ENCODE measurements at places on chromosomes 3 and 15.

GRCh38 chr15:92400573-92400972 is 6.9 kb downstream of the ST8SIA2 start:
- no peak for DNase-seq

- DNase-seq, result no peak
These were observed 19.1 kb upstream of the DNAAF4 start for GRCh38 chr15:55527150-55527549.

GRCh38 chr3:61669668-61670299 is 108.4 kb downstream of the PTPRG start:
- DNase-seq, result no peak

GRCh38 chr3:18499301-18499700 is 74.2 kb upstream of the SATB1 start:
- DNase-seq, result no peak

GRCh38 chr3:16079519-16079918 is 95.0 kb upstream of the GALNT15 start:
- no peak for DNase-seq

GRCh38 chr3:48985831-48986376 is 4.1 kb upstream of the P4HTM start:
- DNase-seq, result no peak

GRCh38 chr15:60235951-60236710 is 161.7 kb downstream of the ANXA2 start:
- DNase-seq, result no peak

- peak; percentile 8 for DNase-seq
These were observed 1.0 kb upstream of the NR2F2 start for GRCh38 chr15:96329403-96329981.

DNA sequence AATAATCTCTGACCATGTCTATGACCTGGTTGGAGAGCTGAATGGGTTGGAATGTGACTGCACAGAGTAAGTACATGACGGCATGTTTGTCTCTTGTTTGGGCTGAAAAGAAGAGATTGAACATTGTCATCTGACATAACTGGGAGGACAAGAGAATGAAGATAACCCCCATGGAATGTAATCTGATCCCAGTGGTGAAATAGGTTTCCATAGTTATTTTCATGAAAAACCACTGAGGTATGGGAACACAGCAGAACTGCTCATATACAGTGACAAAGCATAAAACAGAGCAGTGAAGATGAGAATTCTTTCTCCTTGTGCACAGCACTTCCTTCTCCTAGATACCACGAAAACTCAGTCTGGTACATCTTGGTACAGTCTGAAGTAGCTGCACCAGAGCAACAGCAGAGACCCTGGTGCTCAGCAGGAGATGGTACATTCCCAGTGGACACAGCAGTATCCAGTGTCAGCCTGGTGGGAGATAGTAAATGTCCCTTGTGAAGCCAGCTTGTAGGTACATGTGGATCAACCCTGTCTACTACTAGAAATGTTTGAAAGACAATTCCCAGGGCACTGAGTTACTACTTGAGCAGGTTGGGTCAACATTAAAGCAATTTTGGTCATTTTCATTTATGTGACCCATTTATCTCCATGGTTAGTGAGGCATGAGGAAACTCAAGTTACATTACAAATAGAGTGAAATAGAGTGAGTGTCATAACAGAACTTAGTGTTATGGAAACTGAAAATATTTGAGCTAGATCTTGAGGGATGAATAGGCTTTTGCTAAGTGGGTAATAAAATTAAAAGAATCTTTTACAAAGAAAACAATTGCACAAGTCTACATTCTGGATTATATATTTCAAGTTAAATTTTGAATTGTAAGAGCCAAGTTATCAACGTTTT is 178.3 kb downstream of the SUCNR1 start:
- peak; percentile 18 for DNase-seq

DNA sequence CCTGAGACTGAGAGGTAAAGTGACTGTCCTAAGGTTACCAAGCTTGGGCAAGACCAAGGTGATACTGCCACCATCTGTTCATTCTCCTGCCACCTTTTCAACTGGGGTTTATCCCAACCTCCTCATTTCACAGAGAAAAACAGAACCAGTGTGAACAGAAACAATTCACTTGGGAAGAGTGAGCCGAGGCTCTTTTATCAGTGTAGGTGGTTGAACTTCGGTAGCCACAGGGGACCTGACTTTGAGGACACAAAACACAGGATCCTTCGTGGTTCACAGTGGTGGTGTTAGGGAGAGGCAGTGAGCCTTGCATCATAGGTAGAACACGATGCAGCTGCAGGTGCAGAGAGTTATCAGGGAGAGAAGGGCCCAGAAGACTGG is 72.8 kb upstream of the ICE2 start:
- DNase-seq, result no peak

DNA sequence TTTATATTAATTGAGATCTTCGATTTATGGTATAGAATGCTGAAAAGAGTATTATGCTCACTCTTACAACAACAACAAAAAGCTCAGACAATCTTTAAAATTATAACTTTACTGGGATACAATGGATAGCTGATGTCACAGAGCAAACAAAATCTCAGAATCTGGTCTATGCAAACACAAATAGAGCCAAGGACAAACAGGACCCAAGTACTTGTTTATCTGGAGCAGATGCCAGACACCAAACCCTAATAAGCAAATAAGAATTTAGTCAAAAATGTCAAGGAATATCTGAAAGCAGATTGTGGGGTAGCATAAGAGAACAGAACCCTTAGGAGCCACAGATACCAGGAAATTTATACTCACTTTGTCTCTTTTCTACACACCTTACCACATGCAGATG is 302.2 kb downstream of the CGGBP1 start:
- DNase-seq, result no peak

GRCh38 chr15:47945872-47946650 is 174.7 kb upstream of the SLC24A5 start:
- no peak for DNase-seq

- DNase-seq, result no peak
These were observed 161.9 kb upstream of the TNIK start for GRCh38 chr3:171622126-171622525.

DNA sequence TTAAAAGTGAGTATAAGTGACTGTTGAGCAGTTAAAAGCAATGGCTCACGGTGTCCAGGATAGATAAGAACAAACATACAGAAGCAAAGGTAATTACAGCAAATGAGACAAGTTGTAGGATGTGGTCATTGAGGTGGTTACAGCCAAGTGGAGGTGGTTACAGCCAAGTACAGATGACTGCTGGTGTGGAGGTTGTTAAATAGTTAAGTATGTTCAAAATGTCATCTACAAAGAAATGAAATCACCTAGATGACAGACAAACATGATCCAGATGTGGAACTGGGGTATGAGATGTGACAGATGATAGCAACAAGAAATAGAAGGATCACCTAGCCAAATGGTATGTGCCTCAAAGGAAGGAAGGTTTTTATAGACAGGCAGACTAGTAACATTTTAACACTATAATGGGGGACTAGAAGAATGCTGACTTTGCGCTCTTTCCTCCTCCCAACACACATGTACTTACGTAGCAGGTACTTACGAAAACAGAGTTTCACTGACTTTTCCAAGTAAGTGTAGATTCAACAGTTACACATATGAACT is 6.8 kb upstream of the ANKRD28 start:
- DNase-seq, result no peak

DNA sequence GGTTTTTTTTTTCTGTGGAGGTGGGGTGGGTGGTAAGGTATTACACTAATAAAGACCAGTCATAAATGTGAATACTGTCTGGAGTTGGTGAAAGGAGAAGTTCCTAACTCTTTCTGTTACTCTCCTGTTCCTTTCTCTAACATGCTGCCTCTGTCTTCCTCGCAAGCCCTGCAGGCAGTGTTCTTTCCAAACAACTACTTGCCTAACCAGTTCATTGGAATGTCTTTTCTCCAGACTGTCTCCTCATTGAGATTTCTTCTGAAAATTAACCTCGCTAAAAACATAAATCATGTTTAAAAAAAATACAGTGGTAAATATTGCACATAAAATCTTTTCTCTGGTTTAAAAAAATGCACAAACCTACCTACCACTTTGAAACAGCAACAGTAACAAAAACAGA is 135.2 kb downstream of the TP63 start:
- no peak for DNase-seq

- no peak for DNase-seq
These were observed 25.4 kb downstream of the COMMD2 start for GRCh38 chr3:149726716-149727407.

DNA sequence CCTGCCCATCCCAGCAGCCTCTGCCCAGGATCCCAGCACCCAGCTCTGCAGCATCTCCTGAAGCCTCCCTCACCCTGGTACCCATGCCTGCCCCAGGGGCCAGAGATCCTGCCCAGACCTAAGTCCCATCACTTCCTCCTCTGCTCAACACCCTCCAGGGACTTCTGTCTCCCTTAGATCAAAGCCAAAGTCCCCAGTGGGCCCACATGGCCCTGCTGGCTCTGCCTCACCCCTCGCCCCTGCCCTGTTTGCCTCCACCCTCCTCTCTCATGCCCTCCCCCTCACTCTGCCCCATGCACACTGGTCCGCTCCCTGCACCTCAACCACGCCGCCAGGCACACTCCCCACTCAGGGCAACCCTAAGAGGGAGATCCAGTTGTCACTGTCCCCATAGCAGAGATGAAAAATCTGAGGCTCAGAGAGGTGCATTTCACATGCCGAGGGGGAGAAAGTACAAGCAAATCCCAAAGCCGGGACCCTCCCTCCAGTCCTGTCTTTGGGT is 146.5 kb downstream of the NUP210 start:
- no peak for DNase-seq
